ENCODE measurements at places on chromosomes 5 and 9. TPM values are rescaled to one million over a fixed set of nuclear protein-coding genes. Genes with fewer than 3 reads are reported as not detected.

DNA sequence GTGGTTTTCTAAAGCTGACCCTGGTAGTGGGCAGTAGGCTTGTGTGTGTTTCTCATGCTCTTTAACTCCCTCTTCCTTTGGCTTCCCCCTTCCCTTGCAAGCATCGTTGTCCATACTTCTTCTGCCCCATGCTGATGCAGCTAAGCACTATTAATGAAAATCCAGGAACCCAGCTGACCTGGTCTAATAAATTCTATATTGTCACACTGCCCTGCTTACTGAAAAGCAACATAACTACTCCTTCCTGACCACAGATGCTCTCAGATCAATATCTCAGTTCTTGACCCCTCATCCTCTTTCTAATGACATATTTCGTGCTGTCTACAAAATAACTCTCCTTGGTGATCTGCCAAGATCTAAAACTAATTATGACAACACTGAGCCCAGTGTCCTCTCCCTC is 405.5 kb downstream of the EFNA5 start:
- no peak for DNase-seq

- peak; percentile 52 for DNase-seq
Measured at GRCh38 chr9:111158363-111158762, 120.1 kb upstream of the LPAR1 start.

GRCh38 chr9:131020388-131020787 is 11.4 kb downstream of the LAMC3 start:
- peak; percentile 39 for DNase-seq

DNA sequence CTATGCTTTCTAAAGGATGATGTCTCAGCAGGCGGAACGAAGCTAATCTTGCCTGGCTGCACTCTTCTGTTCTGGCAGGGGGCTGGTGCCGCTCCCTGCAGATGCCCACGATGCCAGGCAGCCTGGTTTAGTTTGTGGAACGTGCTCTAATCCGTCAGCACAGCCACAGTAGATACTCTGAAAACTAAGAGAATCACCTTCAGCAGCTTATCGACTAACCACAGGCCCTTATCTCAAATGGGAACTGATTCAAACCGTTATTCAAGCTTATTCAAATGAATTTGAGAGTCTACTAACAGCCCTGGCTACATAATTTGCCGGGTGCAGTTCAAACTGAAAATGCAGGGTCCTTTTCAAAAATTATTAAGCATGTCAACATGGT is 246.6 kb upstream of the ANKRD55 start:
- no peak for DNase-seq

DNA sequence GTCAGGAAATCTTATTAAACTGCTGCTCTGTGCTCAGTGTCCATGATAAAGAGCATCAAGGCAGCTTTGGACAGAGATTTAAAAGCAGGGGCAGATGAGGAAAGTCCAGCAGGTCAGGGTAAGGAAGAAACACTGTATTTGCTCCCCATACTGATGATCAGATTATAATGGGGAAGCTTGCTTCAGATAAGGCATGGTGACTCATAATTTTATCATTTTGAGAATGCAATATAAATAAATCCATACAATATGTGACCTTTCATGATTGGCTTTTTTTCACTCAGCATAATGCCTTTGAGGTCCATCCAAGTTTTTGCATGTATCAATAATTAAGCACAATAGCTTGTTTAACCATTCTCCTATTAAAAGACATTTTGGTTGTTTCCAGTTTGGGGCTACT is 48.1 kb upstream of the LHFPL2 start:
- no peak for DNase-seq

GRCh38 chr9:72274916-72275315 is 90.1 kb downstream of the ZFAND5 start:
- DNase-seq, result no peak

GRCh38 chr5:176847726-176848290 is 37.4 kb downstream of the UNC5A start:
- DNase-seq, result no peak

GRCh38 chr9:106084702-106085101 is 390.4 kb downstream of the TMEM38B start:
- DNase-seq, result no peak

- no peak for DNase-seq
Measured at GRCh38 chr9:74122661-74123060, 374.5 kb upstream of the RORB start.

DNA sequence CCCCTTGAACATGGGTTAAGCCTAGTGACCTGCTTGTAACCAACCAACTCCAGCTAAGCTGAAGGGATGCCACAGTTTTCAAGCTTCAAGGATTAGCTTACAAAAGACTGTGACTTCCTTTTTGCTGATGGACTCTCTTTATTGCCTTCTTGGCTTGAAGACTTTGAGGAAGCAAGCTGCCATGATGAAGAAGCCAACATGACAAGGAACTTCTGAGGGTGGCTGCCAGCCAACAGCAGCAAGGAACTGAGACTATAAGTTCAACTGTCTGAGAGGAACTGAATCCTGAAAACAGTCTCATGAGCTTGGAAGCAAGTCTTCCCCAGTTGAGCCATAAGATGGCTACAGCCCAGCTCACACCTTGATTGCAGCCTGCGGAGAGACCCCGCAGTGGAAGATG is 116.1 kb upstream of the TAF11L2 start:
- no peak for DNase-seq

DNA sequence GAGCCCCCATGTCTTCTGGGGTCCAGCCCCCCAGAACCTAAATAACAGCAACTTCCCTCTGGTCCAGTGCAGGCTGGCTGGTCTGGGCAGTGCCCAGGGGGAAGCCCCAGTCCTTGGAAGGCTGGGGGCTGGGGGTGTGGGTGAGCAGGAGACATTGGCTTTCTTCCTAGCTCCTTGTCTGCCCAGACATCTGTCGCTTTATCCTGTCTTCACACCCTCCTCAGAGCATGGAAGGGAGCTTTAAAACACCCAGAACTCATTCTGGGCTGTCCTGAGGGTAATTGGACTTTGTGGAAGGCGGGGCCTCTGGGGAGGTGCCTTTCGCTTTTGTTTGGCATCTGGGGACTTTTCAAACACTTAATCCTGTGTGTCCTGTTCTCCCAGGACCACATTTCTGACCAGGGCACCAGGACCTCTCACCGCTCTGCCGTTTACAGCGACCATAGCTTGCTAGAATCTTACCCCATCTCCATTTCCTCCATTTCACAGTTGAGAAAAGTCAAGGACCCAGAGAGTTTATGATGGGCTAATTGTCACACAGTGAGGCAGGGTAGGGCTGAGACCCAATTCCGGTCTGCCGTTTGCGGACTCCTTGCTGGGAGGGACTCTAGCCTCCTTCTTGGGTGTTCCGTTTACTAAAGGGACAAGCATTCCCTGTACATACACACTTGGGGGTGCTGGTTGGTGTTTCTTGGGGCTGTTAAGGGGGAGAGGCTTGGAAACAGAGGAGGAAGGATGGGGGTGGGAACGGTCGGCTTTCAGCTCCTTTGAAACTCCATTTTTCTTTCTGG is 1.1 kb downstream of the GSN start:
- DNase-seq, result no peak

GRCh38 chr5:180338001-180338707 is 15.0 kb downstream of the GFPT2 start:
- no peak for DNase-seq

DNA sequence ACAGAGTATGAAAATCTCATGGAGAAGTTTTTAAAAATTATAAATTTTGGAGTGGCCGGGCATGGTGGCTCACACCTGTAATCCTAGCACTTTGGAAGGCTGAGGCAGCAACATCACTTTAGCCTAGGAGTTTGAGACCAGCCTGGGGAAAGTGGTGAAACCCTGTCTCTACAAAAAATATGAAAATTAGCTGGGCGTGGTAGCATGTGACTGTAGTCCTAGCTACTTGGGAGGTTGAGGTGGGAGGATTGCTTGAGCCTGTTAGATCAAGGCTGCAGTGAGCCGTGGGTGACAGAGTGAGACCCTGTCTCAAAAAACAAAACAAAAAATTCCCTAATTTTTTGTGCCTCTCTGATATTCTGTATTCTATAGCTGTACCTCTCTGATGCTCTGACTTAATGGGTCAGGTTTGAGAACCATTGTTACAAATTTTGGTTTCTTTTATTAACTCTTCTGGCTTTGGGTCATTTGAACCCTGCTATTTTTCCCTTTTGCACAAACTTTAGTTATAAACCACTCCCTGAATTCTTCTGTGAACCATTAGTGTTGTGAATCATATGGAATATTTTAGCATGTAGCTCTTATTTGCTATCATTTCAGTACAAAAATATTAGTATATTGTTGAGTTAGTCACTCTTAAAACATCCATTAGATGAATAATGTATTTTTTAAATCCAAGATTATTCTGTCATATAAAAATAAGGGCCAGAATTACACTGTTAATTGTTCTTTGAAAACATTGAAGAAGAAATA is 51.0 kb downstream of the FER start:
- DNase-seq, result no peak

DNA sequence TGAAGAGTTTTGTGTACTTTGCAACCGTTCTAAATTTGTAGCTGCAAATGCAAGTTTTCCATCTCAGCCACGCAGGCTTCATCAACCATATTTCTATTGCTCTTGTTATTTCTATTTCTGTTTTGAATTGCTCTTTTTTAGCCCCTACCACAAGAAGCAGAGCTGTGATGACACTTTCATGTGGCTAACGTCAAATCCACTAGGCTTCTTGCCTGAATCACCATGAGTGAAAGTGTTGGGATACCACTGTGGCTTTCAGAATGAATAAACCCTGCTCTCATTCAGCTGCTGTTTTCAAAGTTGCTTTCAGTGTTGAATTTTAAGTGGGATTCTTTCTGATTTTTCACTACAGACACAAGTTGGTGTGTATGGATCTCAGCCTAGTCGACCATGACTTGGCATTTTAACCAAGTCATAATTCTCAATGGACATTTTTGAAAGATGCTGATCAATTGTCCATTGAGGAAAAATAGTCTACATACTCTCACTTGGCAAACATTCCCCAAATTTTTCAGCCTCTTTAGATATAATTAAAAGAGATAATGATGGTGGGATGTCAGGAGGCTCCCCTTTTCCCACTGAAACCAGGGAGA is 41.0 kb upstream of the MTAP start:
- no peak for DNase-seq

DNA sequence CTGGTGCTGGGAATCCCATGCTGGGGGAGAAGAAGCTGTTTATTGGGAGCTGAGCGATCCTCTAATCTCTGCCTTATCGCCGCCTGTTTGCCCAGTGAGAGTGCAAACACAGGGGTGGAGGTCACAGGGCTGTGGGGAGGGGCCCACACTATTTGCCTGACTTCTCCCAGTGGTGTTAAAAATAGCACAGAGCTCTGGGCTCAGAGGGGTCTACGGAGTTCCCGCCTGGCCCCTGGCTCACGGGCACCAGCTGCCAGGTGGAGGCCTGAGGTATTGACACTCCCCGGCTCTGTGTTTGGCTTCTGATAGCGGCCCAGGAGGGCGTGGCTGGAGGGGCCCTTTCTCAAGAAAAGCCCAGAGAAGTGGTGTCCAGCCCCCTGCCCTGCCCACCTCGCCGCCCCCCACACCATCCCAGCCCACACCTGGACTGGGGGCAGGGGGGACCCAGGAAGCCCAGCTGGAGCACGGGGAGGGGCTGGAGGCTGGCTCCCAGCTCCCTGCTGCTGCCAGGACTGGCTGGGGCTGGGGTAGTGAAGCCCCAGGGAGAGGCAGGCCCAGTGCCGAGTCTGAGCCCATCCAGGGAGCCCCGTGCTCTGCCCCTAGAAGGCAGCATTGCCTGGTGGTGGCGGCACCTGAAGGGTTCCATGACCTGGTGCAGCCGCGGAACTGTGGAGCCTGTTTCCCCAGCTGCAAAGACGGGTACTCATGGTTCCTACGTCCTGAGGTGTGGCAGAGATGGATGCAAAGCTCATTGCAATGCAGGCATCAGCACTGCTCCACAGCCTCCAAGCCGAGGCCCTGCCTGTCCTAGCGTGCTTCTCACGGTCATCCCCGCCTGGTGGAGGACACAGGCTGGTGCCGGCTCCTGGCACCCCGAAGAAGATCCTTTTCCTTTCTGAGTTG is 35.7 kb upstream of the EGFL7 start:
- DNase-seq, result no peak

DNA sequence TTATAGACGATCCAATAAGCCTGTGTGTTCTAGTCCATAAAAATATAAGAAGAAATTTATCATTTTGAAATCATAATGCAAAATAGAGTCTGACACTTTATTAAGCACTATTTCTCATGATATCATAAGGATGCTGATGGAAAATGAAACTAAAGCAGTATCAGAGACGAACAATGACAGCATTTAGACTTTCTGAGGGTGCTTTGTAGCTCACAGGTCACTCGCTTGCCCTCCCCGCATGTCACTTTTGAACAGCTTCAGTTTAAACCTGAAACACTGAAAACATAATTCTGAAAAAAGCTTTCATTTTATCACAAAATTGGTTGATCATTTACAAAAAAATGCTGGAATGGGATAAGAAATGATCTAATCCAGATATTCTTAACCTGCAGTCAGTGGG is 247.1 kb downstream of the EBF1 start:
- no peak for DNase-seq

GRCh38 chr5:162068936-162069335 is 1.4 kb downstream of the GABRG2 start:
- DNase-seq, result no peak

- no peak for DNase-seq
Measured at GRCh38 chr9:83956436-83957247, 23.4 kb downstream of the HNRNPK start.

DNA sequence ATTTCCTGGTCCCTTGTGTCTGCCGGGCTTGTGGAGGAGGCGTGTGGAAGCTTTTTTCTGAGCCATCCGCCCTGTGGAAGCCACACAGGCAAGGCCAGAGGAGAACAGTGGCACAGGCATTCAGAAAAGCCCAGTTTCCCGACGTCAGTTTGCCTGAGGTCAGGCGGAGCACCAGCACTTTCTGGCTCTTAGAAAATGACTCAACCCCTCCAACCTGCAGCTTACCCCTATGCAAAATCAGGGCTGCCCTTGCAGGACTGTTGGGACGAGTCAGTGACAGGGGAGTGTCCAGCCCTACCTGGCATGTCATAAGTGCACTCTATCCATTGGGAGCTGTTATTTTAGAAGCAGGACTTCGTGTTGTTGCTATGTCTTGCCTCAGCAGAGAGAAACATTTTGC is 216.0 kb downstream of the NR3C1 start:
- no peak for DNase-seq

- DNase-seq, result no peak
Measured at GRCh38 chr5:106393276-106393675, 1277.5 kb downstream of the EFNA5 start.

Gene IL4
- polyA plus RNA-seq, result not detected

Gene DIRAS2
- not detected for polyA plus RNA-seq

Gene SLC30A5
- polyA plus RNA-seq, result 45.8 TPM

Gene MELK
- 21.2 TPM for polyA plus RNA-seq

Gene ACOT12
- 0.18 TPM for polyA plus RNA-seq

Gene SRP19
- polyA plus RNA-seq, result 32.4 TPM

Gene OLFM1
- 1.3 TPM for polyA plus RNA-seq

Gene NEUROG1
- polyA plus RNA-seq, result not detected

Gene TRIM7
- polyA plus RNA-seq, result 3.2 TPM

Gene PCDHA1
- 0.04 TPM for polyA plus RNA-seq
